ENCODE measurements at places on chromosomes 7 and 10. TPM values are rescaled to one million over a fixed set of nuclear protein-coding genes. Genes with fewer than 3 reads are reported as not detected.

Gene CPEB3
- 2.4 TPM for total RNA-seq

Gene MMD2
- total RNA-seq, result not detected

Gene PTF1A
- not detected for total RNA-seq

Gene C10orf105
- total RNA-seq, result 1.1 TPM

Gene CEP55
- 81.1 TPM for total RNA-seq

Gene SAMD9L
- total RNA-seq, result 109 TPM

Gene FGFR2
- not detected for total RNA-seq
